ENCODE measurements at places on chromosomes 4 and X.
A peak's percentile ranks its signal among the peaks of the same experiment; 100 is the strongest.

GRCh38 chr4:27176400-27176799, 315.8 kb downstream of the STIM2 start:
- no peak for DNase-seq

- DNase-seq = peak; percentile 67
Observed at GRCh38 chr4:3257103-3257555, 8.2 kb downstream of the MSANTD1 start.

- no peak for DNase-seq
Observed at GRCh38 chr4:184951668-184952160, 66.6 kb upstream of the HELT start.

GRCh38 chr4:40953283-40954087, 203.7 kb downstream of the NSUN7 start:
- DNase-seq = peak; percentile 73

DNA sequence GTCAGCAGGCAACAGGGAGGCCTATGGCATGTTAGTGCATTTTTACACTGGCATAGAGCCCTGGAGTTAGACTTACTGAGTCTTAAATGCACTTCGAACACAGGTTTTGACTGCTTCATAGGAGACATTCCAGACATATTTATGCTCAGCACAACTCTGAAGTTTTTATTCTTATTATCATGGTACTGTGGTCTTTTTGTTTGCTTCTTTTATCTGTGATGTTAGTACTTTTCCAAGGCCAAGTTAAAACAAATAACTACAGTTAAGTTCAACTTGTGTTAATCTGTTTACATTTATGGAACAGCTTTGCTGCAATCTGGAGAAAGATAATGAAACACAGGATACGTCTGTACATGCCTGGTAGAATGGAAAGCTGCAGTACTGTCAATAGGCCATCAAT, 76.5 kb downstream of the COL4A5 start:
- no peak for DNase-seq

- no peak for DNase-seq
Observed at GRCh38 chr4:121980643-121981042, 28.8 kb upstream of the TRPC3 start.

- DNase-seq = no peak
Observed at GRCh38 chr4:31995943-31996901, 1276.1 kb downstream of the PCDH7 start.

GRCh38 chr4:76198411-76199237, 15.0 kb downstream of the SCARB2 start:
- DNase-seq = no peak

GRCh38 chr4:88196523-88197185, 38.2 kb upstream of the ABCG2 start:
- DNase-seq = no peak

DNA sequence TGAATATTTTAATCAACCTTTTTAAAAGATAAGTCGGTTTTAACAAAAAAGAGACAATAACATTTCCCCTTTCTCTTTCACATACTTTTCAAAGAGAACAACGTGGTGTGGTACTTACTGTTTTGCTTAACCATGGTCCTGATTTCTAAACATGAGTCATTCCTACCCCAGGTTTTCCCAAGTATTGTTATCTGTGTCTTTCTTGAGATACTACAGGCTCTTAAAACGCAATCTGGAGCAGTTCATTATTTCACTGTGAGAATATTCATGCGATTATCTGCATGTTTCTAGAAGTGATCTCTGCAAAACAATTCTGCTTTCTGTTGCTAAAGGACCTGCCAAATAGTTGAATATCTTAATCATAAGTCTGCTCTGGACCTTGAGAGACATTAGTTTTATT, 127.3 kb downstream of the TENM3 start:
- no peak for DNase-seq

GRCh38 chr4:183304067-183304466, 16.0 kb downstream of the CLDN22 start:
- no peak for DNase-seq

DNA sequence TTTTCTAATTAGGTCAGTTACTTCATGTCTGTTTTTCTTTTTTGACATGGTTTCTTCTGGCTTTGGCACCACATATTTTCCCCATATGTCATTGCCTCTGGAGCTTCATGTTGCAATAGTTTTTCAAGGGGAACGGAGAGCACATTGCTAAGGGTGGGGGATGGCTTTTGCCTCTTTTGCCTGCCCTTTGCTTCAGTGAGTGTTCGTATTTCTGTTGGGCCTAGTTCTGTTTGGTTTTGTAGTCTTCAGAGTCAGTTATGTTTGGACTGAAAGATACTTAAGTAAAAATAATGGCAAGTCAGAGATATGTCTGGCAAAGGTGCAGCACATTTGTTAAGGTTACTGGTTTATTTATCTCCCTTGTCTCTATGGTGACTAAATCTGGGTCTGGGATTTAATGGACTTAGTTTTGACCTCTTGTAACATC, 29.1 kb downstream of the FHL1 start:
- DNase-seq = no peak

- DNase-seq = no peak
Observed at GRCh38 chr4:68348577-68348976, 1.3 kb downstream of the YTHDC1 start.

DNA sequence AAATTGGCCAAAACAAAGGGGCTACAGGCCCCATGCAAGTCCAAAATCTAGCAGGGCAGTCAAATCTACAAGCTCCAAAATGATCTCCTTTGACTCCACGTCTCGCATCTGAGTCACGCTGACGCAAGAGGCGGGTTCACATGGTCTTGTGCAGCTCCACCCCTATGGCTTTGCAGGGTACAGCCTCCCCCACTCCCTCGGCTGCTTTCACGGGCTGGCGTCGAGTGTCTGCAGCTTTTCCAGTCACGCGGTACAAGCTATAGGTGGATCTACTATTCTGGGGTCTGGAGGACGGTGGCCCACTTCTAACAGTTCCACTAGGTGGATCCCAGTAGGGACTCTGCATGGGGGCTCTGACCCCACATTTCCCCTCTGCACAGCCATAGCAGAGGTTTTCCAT, 99.2 kb upstream of the KCNIP4 start:
- no peak for DNase-seq

DNA sequence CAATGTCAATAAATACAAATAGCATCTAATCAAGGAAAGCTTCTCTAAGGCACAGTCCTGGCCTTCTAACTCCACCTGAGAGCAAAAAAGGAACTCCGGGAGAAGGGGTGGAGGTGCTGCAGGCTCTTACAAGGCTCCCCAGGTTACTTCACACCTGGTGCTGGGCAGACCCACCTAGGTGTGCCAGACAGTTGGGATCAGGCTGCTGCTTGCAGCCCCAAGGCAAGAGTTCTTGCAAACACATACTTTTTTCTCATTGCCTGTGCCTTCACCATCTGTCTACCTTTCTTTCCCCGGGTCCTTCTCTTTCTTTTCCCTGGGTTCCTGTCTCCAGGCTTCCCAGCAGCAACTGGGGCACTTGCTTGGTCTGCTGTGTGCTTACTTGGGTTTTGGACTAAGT, 81.4 kb upstream of the STIM2 start:
- no peak for DNase-seq

DNA sequence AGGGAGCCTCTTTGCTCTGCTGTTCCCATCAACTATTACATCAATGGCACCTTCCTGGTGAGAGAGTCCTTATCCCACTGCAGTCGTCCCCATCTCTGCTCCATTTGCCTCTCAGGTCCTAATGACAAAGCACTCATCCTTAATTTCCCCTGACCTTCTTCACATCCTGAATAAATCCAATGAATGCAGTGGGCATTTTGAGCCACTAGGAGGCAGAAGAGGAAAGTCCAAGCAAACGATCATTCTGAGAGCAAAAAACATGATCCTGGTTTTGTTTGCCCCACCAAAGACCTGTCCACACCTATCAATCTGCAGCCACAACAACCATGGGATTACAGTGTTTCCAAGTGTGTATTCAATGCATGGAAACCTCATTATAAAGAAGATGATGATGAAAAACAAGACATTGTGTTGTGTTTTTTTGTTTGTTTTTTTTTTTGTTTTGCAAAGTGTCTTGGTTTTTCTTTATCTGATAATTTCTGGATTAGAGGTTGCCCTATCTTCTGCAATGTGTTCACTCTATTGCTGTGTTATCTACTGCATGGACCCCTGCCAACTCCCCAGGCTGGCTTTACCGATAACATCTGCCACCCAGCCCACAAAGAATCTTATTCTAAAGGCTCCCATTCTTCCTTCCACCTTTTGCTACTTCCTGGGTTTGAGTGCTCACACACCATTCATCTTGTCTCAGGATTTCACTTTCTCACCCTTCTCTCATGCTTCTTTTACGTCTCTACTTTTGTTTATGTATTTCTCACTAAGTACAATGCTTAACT, 207.2 kb downstream of the NLGN4X start:
- DNase-seq = no peak

GRCh38 chr4:137923494-137923893, 318.7 kb downstream of the SLC7A11 start:
- no peak for DNase-seq

GRCh38 chr4:7052923-7053715, 9.9 kb downstream of the TADA2B start:
- no peak for DNase-seq

- DNase-seq = no peak
Observed at GRCh38 chr4:740011-740410, 34.4 kb downstream of the PCGF3 start.

All from left forelimb (tissue), 1 donor.